CD8-positive, alpha-beta T cell (primary cell): ENCODE measurements at places on chromosomes 16 and 17.

GRCh38 chr17:59465949-59466307 is 99.5 kb upstream of the DHX40 start:
- no peak for DNase-seq

DNA sequence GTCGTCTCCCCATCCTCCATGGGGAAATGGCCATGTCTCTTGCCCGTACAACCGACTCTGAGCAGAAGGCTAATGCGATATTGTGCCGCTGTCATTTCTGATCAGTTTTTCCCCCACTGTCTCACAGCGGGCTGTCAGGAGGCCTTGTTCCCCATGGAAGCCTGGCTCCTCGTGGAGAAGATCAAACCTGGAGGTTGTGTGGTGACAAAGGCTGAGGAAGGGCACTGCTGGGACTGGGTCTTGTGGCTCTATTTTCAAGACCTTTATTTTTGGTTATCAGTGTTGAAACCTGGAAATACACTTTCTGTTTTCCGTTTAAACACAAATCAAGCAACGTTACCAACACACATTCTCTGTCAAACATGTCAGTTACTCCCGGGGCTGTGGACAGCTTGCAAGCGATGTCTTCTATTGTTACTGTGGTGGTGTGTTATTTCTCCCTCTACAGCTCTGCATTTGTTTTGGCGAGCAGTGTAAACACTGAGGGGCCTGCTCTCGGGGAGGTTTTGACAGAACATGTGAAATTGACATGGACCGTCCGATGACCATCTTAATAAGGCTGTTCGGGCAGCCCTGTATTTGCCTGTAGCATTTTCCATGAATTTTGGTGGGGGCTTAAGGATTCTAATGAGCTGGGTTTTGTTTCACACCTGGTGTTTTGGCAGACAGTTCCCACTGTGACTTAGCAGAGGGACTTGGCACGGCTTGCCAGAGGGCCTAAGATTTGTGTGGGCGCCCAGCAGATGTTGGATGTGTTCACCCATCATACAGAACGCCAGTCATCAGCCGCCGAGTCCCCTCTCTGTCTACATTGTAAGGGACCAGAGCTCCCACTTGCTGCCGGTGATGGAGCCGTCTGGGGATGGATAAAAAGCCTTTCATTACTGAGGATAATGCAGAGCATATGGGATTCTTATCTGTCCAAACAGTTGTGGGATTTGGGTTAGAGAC is 12.5 kb downstream of the RBFOX1 start:
- DNase-seq = no peak

GRCh38 chr17:80838311-80839025 is 153.2 kb upstream of the CHMP6 start:
- DNase-seq = no peak

GRCh38 chr16:84061236-84061819 is 18.7 kb upstream of the SLC38A8 start:
- DNase-seq = no peak

DNA sequence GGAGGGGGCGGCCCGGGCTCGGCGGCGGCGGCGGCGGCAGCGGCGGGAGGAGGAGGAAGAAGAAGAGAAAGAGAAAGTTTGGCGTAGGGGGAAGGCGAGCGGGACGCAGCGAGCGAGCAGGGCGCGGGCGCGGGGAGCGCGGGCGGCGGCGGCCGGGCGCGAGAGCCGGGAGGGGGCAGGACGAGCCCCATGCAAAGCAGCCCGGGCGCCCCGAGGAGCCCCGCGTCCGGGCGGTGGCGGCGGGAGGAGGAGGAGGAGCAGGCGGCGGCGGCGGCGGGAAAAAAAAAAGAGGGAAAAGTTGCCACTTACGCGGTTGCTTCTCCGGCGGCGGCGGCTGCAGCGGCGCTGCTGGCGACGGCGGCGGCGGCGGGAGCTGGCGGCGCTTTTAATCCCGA is 10.3 kb upstream of the ZFHX3 start:
- DNase-seq = no peak

DNA sequence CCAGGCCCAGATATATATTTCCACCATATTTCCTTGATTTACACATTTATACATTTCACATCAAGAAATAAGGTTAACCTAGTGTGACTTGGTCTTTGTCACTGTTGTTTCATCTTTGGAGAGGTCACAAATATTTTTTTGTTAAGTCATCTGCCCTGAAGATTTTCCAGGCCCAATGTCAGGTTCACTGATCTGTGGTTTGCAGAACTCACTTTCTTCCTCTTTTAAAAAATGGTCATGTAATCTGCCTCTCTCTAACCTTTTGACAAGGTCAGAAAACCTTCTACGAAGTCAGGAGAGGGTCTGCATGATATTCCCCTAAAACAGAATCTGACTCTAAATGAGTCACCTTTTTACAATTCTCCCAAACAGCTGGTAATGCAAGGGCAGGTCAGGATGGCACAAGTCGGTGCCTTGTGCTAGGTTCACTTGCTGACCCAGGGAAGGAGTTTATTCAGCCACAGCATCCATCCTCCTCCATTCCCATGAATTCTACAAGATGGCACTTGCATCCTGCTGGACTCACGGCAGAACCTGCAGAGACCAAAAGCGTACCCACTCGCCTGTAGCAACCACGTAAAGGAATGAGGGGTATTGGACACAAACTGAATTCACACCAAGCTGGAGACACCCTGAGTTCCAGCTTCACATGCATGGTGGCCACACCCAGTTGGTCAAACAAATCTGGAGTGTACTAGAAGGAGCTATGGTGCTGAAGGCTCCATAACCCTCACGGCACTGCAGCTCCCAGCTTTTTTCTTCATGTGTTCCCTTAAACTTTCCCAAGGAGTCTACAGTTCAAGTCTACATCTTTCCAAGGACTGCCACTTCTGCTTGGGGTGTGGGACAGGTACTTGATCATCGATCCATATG is 1.6 kb upstream of the KIAA0513 start:
- DNase-seq = no peak

GRCh38 chr17:31574458-31574857 is 183.0 kb downstream of the RAB11FIP4 start:
- no peak for DNase-seq

- no peak for DNase-seq
These were observed 15.7 kb downstream of the CDRT4 start for GRCh38 chr17:15451680-15452079.

- no peak for DNase-seq
These were observed at the start of gene BCL6B for GRCh38 chr17:7022781-7023571. TSS of gene BCL6B (plus strand) at chr17:7023050. CDS start at chr17:7023672, 622 bp downstream.

DNA sequence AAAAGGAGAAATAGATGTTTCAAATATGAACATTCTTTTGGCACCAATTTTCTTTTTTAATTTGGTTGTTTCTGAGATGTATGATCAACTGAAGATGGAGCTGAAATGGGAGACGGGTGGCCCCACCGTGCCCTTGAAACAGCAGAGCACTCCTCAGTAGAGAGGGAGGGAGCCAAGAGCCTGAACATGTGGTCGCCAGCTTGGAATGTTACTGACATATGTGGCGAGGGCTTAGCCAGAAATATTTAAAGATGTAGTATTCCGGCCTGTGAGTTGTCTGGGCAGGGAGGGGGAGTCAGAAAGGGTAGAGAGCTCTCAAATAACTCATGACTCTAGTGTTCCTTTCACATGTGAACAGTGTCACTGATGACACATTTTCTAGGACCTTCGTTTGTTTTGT is 13.3 kb upstream of the MRC2 start:
- no peak for DNase-seq

GRCh38 chr16:78364556-78364880 is 265.1 kb downstream of the WWOX start:
- no peak for DNase-seq

- DNase-seq = no peak
These were observed 7.6 kb downstream of the COG1 start for GRCh38 chr17:73200476-73200875.

GRCh38 chr16:56961386-56961785 is 364 bp upstream of the CETP start:
- DNase-seq = no peak

GRCh38 chr16:71767060-71767900 is 41.4 kb downstream of the AP1G1 start:
- no peak for DNase-seq

- no peak for DNase-seq
These were observed 647.7 kb upstream of the SOX9 start for GRCh38 chr17:71472809-71473789.

- DNase-seq = no peak
These were observed 444 bp downstream of the HELZ start for GRCh38 chr17:67244431-67245072.

- DNase-seq = no peak
These were observed 2.3 kb downstream of the NDUFB10 start for GRCh38 chr16:1961651-1962067.

- DNase-seq = no peak
These were observed 34.2 kb downstream of the GJC1 start for GRCh38 chr17:44795928-44796327.

DNA sequence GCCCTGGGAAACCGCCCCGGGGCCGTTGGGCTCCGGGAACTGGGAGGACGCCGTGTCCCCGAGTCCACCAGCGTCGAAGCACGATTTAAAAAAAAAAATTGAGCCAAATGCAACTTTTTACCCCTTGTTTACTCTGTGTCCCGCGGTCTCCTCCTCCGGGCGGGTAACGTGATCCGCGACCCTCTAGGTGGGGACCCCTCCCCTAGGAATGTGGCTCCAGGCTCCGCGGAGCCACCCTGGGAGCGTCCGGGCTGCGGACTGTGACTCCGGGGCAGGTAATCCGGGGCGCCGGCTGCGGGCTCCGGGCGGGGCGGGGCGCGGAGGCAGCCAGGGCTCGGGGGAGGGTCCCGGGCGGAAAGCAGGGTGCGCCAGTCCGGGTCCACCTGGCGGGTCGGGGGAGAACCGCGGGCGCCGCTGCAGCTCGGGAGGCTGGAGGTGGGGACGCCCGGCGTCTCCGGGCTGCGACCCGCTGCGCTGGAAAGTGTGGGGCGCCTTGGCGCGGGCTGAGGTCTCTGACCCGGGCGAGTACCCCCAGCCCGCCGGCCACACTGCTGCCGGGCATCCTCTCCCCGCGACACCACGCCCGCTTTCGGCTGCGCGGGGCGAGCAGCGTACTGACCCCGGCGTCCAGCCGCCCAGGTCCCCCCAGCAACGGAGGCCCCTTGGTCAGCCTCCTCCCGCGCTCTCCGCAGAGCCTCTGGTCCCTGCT is 852 bp upstream of the HELZ start:
- peak; percentile 32 for DNase-seq
